ENCODE measurements at places on chromosomes 1 and 21.
A peak's percentile ranks its signal among the peaks of the same experiment; 100 is the strongest.

DNA sequence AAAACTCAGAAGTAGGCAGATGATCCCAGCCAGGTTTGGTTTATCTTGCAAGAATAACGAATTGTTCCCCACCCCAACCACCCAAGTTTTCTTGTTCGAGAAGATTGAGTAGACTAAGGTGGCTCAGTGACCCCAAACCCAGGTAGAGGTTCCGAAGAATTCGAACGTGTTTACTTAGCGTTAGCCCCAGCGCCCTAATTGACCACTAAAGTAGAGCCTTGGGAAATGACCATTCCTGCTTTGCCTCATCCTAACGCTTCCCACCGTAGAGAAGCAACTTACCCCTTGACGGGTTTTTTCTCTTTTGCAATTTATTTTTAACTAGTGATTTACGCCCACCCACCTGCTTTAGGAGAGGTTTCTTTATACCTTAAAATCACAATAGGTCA lies 870 bp downstream of the FBXO28 start:
- DNase-seq, result no peak

GRCh38 chr1:245881767-245882391 lies 625.2 kb downstream of the SMYD3 start:
- DNase-seq, result no peak

DNA sequence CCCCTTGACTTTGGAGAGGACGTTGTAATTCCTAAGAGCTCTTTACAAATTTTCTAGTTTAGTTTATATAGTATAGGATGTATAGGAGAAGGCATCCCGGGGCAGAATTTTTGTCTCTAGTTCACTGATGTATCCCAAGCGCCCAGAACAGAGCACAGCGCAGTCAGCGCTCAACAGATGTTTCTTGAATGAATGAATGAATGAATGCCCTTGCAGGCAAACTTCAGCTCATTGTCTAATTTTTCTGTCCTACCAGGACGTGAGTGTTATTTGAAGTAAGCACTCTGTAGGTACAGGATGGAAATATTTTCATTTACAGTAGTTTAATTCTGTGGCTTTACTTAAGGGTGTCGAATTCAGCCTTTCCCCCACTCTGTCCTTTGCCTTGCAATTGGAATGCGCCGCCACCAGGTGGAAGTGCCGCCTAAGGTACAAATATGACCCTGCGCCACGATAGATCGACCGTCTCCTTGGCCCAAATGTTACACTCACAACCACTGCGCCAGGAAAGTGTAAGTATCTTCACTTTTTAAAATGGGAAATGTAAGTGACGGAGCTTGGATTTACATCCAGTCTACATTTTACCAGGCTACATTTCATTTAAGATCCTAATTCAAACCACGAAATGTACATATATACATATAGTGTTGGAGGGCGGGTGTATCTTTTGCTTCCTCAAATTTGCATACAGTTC lies 910 bp upstream of the MRPL39 start:
- DNase-seq, result peak; percentile 85

DNA sequence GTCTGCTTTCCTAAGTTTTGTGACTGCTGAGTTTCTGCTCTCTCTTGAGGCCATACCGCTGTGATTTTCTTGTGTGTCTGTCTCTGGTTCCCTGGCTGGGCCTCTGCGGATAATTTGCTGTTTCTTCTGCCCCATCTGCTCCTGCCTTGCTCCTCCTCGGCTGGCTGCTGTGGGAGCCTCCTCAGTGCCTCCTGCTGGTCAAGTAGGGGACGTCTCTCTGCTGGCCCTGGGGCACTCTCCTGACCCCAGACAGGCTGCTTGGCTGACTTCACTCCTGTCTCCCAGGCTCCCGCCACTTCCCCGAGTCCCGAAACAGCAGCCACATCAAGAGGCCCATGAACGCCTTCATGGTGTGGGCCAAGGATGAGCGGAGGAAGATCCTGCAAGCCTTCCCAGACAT lies 28.5 kb downstream of the ETNK2 start:
- no peak for DNase-seq

DNA sequence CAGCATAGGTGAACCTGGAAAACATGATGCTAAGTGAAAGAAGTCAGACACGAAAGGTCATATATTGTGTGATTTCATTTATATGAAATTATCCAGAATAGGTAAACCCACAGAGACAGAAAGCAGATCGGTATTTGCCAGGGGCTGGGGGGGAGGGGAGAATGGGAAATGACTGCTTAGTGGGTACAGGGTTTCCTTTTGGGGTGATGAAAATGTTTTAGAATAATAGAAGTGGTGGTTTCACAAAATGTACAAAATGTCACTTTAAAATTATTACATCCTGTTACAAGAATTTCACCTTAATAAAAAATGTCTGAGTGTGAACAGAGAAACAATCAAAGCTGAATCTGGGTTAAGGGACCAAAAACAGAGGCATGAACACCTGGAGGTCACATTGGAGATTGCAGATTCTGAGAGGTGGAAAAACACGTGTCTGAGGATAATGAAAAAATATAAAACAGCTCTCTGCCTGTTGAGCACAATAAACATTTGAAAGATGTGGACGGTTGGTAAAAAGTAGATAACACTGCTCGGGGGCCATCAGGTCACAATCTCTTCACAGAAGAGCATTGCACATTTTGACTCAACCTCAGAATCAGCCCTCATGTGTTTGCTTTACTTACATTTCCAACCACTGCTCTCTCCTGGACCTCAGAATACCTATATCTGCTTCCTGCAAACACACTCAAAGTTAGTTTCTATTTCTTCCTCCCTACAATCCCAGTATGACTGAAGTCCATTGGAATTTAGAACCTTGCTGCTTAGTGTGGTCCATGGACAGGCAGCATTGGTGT lies 3.2 kb downstream of the SLAMF6 start:
- peak; percentile 58 for DNase-seq

DNA sequence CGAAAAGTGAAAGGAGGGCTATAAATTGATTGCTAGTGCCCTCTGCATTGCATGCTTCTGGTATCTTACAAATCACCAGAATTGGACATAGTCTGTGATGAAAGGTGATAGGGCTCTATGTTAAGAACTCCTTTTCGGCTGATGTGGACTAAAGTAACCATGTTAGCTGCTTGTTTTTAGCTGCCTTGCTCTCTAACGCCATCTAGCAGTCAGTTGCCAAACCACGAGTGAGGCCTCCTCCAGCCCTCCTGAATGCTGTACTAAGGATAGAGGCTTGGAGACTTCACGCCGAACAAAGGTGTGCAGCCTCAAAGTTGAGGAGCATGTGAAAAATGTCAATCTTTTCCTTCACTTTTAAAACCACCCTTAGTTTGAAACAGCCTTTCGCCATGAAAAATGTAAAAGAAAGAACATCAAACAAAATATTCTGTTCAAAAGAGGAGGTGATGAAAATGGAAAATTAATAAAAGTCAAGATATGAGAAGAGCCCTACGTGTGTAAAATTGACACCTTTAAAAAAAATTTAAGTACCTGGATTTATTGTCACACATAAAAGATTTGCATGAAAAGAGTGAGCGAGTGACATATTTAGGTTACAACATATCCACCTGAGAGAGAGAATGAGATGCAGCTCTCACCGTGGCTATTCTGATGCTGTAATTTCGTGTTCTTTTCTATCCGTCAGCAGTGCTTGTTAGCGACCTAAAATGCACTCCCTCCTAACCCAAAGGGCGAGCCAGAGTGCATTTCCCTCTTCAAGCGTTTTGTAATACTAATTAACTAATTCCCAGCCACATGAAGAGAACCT lies 8.1 kb downstream of the LRRC53 start:
- peak; percentile 37 for DNase-seq

- DNase-seq, result no peak
Measured at GRCh38 chr1:25657121-25657882, 40.7 kb downstream of the MAN1C1 start.

DNA sequence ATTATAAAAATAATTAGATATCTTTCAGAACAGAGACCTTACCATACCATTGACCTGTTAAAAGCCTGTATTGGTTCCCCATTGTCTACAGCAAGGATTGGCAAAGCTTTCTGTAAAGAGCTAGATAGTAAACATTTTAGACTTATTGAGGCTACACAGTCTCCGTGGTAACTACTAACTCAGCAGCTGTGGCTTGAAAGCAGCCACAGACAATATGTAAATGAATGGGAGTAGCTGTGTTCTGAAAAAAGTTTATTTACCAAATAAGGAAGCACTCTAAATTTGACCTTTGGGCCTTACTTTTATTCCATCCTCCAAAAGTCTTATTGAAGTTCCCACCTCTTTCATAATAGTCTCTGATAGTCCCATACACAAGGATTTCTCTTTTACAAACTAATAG lies 39.7 kb downstream of the NUP210L start:
- DNase-seq, result peak; percentile 2

DNA sequence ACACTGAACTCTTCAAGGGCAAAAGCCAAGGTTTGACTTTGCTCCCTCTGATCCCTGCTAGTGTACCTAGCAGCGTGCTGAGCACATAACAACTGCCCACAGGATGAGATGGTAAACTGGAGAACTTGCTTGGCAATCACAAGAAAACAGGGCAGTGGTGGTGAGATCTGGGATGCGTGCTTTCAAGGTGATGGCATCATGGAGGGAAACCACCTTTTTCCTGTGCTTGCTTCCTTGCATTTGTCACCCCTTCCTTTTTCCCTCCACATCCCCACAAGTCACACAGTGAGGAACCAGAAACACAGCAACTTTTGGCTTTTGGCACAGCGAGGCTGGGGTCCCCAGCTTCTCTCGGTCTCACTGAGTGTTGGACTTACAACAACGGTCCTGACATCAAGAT lies 31.4 kb upstream of the BECN2 start:
- DNase-seq, result no peak

GRCh38 chr1:75600781-75601180 lies 10.1 kb downstream of the SLC44A5 start:
- DNase-seq, result no peak

DNA sequence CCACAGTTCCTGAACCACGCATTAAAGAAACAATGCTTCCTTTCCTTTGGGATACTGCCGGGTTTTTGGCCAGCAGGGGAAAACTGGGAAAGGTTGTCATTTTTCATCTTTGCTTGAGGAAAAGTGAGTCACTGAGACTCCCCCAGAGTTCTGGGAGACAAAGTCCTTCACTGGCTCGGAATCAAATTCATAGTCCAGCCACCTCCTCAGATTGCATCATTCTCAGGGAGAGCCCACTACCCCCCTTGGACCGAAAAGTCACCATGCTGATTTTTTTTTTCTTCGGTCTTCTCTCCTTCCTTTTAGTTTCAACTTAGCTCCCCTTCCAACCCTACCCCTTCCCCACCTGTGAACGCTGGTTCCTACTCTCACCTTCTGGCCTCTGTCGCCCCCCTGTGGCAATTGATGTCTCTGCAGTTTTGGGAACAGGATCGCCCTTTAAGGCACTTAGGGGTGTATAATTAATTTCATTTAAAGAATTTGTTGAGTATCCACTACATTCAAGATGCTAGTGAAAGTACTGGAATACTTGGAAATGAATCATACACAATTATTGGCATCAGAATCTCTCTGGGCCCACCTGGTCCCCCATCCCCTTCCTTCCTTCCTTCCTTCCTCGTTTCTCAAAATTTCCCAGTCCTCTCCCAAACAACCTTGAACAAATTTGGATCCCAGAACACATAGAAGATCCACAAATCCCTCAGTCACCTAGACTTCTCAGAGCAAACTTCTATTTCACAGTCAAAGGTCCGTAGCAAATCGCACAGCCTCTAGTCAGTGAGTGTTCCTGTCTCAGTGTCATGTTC lies 6.9 kb downstream of the ACKR1 start:
- peak; percentile 37 for DNase-seq

DNA sequence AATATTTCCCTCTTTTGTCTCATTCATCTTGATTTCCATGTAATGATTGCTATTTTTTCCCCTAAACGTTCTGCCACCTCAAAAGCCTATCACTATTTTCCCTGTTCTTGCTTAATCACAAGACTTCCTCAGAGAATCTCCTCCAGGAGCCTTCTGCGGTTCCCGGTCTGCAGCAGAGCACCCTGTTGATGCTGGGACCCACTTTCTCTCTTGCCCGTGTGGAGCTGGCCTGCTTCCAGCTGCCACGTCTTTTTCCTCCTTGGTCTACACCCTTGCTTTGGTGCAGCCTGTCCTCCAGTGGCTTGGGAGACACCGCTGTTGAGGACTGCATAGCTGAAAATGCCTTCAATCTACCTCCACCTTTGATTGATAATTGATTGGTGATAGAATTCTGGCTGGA lies 70.0 kb upstream of the COA6 start:
- no peak for DNase-seq

DNA sequence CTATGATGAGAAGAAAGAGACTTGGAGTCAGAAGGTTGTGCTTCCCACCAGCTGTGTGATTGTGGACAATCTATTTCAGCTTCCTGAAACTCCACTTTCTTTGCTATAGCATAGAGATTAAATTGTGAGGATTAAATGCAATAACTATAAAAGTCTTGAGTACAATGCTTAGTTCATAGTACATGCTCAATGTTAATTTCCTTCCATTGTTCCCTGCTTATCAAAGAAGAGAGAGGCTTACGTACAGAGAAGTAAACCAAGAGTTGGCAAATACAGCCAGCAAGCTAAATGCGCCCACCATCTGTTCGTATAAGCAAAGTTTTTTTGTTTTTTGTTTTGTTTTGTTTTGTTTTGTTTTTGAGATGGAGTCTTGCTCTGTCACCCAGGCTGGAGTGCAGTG lies 317.9 kb upstream of the NFIA start:
- no peak for DNase-seq

DNA sequence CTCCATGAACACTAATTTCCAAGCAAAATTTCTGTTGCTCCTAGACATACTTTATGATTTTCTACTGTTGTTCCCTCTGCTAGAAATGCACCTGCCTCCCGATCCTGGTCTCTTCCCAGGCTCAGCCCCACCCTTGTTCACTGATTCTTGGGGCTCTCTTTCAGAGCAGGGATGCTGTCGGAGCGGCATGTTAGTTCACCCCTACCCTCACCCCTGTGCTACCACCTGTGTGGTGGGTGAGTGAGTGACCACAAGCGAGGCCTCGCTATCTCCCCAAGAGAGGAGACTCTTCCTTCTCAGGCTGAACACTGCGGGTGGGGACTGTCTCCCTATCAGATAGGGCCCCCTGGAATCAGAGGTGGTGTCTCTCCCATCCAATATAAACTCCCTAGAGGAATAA lies 4.9 kb upstream of the S100A8 start:
- no peak for DNase-seq

DNA sequence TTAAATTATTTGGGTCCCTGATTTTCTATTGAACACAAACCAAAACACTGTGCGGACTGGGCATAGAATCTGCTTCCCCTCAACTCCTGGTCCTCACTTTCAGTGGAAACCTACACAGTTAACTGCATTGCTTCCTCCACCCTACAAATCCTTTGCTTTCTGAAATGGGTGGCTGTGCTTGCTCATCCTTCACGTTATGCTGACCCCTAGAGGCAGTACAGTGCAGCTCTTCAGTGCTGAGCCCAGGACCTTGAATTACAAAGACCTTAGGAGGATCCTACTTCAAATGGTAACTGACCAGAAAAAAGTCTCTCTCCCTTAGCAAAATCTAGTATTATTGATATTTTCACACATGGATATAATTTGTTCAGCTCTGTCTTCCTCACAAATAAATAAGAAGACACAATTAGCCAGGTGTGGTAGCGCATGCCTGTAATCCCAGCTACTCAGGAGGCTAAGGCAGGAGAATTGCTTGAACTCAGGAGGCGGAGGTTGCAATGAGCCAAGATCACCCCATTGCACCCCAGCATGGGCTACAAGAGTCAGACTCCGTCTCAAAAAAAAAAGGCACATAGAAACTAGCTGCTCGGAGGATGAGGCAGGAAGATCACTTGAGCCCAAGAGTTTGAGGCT lies 63.4 kb upstream of the L1TD1 start:
- DNase-seq, result no peak

Measured in CD4-positive, alpha-beta T cell treated with Interleukin-2 at 100 ng/mL for 4 hours (primary cell).